Stimulated activated CD4-positive, alpha-beta T cell treated with anti-CD3 and anti-CD28 coated beads, Interleukin-1b, Interleukin-23, amount 100 ng/mL, for 1 hour (primary cell): ENCODE measurements at places on chromosomes 6 and 20.

GRCh38 chr20:32582659-32583580, 2.2 kb downstream of the NOL4L start:
- no peak for DNase-seq

DNA sequence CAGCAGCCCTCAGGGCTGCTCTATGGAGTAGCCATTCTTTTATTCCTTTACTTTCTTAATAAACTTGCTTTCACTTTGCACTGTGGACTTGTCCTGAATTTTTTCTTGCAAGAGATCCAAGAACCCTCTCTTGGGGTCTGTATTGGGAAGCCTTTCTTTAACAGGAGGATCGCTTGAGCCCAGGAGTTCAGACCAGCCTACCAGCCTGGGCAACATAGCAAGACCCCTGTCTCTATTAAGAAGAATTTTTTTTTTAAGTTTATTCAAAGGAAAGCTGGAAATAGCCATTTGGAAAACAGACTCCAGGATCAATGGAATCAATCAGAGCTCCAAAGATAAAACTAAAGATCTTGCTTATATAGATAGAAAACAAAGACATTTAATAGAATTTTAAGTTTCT, 29.1 kb downstream of the OR2B2 start:
- no peak for DNase-seq

DNA sequence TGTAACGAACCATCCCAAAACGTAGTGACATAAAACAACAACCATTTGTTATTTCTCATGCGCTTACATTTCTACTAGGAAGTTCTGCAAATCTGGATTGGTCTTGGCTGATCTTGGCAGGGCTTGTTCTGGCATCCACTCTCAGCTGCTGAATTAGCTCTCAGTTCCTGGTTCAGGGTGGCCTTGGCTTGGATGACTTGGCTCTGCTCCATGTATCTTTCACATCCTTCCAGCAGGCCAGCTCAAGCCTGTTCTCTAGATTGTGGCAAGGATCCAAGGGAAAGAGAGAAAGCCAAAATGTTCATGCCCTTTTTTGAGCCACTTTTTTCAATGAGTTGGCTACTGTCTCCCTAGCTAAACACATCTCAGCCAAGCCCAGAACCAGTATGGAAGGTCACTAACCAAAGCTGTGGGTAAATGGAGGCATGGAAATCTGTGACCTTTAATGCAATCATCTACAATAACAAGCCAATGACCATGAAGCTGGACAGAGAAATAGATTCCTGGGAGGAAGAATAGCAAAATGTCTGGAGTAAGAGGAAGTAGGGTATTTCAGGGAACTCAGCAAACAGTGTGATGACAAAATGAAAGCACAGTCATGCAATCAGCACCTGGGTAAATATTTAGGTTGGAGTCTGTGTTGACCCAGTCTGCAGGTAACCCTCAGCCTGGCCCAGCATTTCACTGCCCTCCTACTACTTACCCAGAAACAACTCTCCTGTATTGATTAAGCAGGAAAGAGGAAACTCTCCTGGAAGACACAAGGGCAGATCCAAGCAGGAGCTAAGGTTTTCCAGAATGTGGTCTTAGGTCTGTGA, 32.7 kb upstream of the SNAP25 start:
- no peak for DNase-seq

GRCh38 chr6:114342826-114343781, at the start of gene HS3ST5:
HS3ST5 (minus strand) TSS chr6:114343023; CDS start chr6:114062845, 280,178 bp downstream.
- DNase-seq, result no peak

DNA sequence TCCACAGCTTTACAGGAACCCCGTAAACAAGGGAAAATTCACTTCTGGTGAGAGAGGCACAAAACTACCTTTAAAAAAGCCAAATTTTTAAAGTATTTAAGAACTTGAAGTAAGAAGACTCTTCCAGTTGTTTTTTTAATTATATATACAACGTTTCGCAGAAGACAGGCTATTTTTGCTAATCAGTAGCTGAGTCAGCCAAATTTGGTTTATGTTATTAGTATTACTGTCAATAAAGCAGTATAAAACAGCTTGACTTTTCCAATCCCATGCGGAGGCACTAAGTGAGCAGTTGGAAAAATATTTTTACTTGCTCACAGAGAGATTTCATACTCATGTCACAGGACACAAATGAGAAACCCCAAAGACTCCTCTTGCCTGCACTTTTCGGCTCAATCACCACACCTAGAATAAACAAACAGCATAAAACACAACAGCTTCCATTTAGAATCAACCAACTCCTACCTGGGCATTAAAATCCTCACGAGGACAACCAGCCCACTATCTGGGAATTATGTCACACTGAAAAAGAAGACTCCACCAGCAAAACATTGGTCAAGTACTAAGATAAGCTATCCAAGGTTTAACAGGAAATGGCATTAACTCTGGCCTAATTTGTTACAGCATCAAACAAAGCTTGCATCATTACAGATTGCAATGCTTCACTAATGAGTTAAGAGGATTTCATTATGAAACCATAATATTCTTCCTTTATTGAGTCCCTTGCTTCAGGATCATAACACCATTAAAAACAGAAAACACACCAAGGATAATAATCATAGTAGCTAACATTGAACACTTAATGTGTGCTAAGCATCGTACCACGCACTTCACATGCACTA, 26.3 kb downstream of the ELOVL5 start:
- no peak for DNase-seq
